ENCODE measurements at places on chromosomes 12 and 14. TPM values are rescaled to one million over a fixed set of nuclear protein-coding genes. Genes with fewer than 3 reads are reported as not detected.

TMTC1 gene
- 51.4 TPM for total RNA-seq

FAM90A1 gene
- under 0.01 TPM for total RNA-seq

PRICKLE1 gene
- 17.0 TPM for total RNA-seq

LRTM2 gene
- total RNA-seq: not detected

PLA2G1B gene
- total RNA-seq: not detected

MYF5 gene
- not detected for total RNA-seq

GALNT16 gene
- not detected for total RNA-seq

RGS6 gene
- not detected for total RNA-seq

ANKRD33 gene
- total RNA-seq: not detected

ZDHHC22 gene
- not detected for total RNA-seq

ARHGEF25 gene
- 51.6 TPM for total RNA-seq

CD69 gene
- total RNA-seq: 2.6 TPM

RPL10L gene
- not detected for total RNA-seq

TMEM52B gene
- 10.4 TPM for total RNA-seq

ESPL1 gene
- 7.2 TPM for total RNA-seq

FBLN5 gene
- total RNA-seq: 152 TPM

RHOJ gene
- total RNA-seq: not detected

FERMT2 gene
- 119 TPM for total RNA-seq

PLEKHG7 gene
- not detected for total RNA-seq

DIO3 gene
- total RNA-seq: not detected

NOVA1 gene
- total RNA-seq: 6.6 TPM

AMN gene
- total RNA-seq: not detected

OSBPL8 gene
- 50.7 TPM for total RNA-seq

CBLN3 gene
- 2.8 TPM for total RNA-seq
